ENCODE measurements at places on chromosomes 3 and 15.
A peak's percentile ranks its signal among the peaks of the same experiment; 100 is the strongest.

DNA sequence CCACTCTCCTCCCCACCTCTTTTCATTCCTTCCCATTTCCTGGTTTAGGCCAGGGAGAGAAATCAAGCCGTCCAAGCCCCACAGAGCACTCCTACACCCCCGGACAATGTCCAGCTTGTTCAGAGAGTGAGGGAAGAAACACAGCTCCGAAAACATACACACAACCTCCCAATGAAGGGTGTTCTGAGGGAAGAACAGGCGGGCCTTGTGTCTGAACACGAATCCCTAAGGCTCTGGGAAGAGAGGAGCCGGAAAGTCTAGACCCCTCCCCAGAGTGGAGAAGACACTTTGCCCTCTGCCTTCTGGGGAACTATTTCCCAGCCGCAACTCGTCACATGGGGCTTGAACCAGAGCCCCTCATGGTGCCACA lies 30.5 kb downstream of the ACAN start:
- no peak for DNase-seq

DNA sequence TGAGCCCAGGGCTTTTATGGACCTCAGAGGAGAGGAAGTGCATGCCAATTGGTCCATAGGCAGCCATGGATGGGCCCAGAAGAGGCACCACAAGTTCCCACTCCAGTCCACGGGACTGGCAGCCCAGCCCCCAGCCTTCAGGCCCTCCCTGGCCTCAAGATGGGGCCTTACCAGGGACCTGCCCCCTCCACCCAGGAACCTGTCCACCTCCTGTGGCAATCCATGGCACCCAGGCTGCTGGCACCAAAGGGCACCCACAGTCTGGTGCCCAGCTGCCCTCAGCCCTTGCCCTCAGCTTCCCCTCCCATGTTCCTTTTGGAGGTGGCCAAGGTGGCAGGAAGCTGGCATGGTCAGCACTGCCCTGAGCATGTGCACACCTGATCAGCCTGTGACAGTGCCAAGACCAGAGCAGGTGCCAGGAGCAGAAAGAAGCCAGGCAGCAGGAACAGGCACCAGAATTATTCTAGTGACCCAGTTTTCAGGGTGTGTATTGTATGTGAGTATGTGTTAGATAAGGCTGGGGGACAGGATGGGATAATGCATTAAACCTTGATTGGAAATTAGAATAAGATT lies 415.0 kb downstream of the NTRK3 start:
- no peak for DNase-seq

DNA sequence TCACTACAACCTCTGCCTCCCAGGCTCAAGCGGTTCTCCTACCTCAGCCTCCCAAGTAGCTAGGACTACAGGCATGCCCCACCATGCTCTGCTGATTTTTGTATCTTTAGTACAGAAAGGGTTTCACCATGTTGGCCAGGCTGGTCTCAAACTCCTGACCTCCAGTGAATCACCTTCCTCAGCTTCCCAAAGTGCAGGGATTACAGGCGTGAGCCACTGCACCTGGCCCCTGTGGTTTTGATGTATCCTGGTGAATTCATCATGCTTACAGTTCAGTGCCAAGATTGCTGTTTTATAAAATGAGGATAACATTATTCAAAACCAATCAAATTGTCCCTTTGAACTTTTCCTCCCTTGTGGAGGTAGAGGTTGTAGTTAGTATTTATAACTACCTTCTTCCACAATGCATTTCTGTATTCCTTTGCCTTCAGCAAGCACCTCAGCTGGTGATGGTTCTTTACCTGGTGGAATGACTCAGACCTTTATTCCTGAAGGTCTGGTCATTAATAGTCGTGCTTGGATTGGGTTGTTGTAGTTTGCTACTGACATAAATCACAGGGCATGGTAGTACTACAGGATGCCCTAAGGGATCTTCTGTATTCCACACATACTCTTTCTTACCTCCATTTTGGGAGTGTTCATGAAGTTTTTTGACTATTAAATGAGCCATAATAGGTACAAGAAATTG lies 76.9 kb downstream of the UBP1 start:
- no peak for DNase-seq

- no peak for DNase-seq
Measured at GRCh38 chr3:117633207-117633606, 923.6 kb downstream of the TUSC7 start.

- DNase-seq, result no peak
Measured at GRCh38 chr3:118088696-118089095, 946.0 kb downstream of the IGSF11 start.

DNA sequence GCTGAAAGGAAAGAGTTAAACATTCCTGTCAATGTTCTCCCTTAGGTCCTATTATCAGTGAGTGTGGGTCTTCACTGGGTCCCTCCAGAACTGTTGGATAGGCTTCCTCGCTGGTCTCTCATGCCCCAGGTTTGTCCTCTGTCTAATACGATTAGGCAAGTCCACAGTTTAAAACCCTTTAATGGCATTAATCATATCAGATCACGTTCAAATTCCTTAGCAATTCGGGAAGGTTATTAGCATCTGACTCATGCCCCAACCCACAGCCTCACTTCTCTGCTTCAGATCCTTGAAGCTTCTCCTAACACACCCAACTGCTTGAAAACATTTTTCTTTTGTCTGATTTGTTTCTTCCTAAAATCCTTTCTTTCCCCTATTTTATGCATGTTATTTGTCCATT lies 224.3 kb upstream of the ATP10A start:
- DNase-seq, result no peak

DNA sequence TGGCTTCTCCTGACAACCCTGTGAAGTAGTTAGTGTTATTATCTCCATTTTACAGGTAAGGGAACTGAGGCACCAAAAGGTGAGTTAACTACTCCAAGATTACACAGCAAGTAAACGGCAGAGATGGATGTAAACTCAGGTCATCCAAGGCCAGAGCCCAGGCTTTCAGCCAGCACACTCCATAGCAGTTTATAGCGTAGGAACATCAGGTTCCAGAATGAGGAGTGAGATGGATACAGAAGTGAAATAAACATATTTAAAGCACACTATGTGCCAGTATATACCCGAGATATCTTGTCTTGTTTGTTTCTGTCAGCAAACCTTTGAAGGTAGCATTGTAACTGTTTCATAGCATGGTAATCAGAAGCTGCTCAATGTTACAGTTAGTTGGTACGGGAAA lies 279.0 kb downstream of the OXSM start:
- no peak for DNase-seq

DNA sequence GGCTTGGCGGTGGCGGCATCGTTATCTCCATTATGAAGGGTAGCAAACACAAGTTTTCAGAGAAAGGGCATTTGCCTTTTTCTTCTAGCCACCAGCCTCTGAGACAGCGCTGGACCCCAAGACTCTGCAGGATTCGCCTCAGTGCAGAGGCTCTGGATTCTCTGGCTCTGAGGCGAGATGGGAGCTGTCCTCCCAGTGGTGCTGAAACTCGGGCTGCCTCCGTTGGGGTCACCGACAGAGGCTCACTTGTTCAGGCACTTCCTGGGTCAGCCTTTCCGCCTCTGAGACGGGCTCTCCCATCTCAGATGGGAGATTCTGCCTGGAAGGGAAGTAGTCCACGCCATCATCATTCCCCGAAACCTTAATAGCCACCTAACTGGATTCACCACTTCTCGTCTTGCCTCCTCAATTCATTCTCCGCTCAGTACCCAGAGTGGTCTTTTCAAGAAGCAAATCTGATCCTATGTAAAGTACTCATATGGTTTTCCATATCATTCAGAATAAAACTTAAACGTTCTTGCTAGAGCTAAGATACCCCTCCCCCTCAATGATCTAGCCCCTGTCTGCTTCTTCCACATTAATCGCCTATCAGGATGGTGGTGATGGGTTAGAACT lies 76.9 kb downstream of the RHCG start:
- peak; percentile 67 for DNase-seq

GRCh38 chr3:139465636-139466035 lies 10.7 kb downstream of the RBP2 start:
- no peak for DNase-seq
